ENCODE measurements at places on chromosomes 3 and 15. TPM values are rescaled to one million over a fixed set of nuclear protein-coding genes. Genes with fewer than 3 reads are reported as not detected.

GRCh38 chr3:194982472-194982871 lies 288.5 kb downstream of the XXYLT1 start:
- peaks cover 36% of the 10 kb centered on the region for H3K27me3 ChIP-seq
- H3K4me3 ChIP-seq: no peak overlapping the region
- no peak for DNase-seq
- no peaks in the 10 kb centered on the region for H3K4me1 ChIP-seq
- H3K27ac ChIP-seq: no peak overlapping the region
- no peaks in the 10 kb centered on the region for H3K36me3 ChIP-seq

AGBL1 gene
- 0.14 TPM for total RNA-seq

CEMIP gene
- 0.30 TPM for total RNA-seq

GRCh38 chr3:157097198-157097597 lies 62.7 kb downstream of the CCNL1 start:
- H3K36me3 ChIP-seq: no peaks in the 10 kb centered on the region
- no peaks in the 10 kb centered on the region for H3K27me3 ChIP-seq
- no peak for DNase-seq
- peaks cover 56% of the 10 kb centered on the region for H3K4me1 ChIP-seq

DNA sequence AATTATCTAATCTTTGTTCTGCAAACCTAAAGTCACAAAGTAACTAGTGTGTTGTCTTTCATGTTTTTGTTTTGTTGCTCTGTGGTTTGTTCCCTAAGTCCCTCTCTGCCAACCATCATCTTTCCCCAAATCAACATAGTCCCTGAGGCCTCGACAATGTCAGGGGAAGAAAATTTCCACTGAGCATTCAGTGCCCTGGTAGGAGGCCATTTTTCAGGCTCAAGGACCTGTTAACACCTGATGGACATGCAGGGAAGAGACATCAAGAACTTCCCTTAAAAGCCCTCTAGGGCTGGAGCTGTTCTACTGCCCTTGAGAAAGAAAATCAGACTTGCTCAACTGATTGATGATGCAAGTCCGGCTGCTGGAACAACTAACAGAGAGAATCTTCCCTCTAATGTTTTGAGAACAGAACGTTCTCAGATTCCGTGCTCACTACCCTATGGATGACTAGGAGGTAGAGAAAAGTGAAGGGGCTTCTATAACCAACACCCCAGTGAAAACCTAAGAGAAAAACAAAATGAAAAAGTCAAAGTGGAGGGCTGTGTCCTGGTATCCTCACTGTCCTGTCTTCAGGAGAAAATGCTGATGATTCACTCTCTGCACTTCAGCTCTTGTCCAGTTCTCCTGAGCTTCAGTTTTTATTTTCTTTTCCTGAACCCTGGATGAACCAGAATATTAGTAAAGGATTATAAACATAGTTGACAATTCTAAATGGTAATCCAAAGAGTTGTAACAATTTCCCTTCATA lies 373.1 kb downstream of the FOXP1 start:
- H3K4me1 ChIP-seq: peaks cover 34% of the 10 kb centered on the region
- H3K27me3 ChIP-seq: no peaks in the 10 kb centered on the region
- no peak overlapping the region for H3K4me3 ChIP-seq
- H3K36me3 ChIP-seq: peaks cover 11% of the 10 kb centered on the region

DUOX1 gene
- 0.37 TPM for total RNA-seq

MCTP2 gene
- total RNA-seq: 91.5 TPM

DNA sequence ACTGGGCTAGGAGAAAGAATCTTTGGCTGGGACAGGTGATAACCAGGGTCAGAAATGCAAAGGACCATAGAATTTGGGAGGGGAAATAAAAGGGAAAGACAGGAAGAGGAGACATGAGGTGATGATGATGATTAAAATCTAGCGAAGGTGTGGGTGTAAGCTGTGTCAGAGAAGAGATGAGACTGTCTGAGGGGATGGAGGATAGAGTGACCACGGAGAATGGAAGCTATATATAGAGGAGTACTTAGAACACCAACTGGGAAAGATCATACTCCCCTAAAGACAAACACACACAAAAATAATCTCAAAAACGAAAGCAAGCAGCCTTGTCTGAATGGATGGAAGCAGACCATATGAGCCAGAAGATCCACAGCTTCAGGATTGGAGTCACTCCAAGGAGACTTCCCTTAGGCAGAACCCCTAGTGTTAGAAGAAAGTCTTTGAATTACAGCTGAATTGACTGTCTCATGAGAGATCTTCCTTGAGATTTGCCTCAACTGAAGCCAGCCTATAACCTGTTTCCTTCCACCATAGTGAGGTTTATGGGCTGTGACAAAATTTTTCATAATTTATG lies 115.2 kb upstream of the DAZL start:
- no peak overlapping the region for H3K27ac ChIP-seq
- no peak for DNase-seq
- H3K36me3 ChIP-seq: no peaks in the 10 kb centered on the region
- H3K4me1 ChIP-seq: peaks cover 4% of the 10 kb centered on the region
- no peak overlapping the region for H3K4me3 ChIP-seq
- H3K27me3 ChIP-seq: no peaks in the 10 kb centered on the region

GOLGA8H gene
- total RNA-seq: 0.76 TPM

GADL1 gene
- total RNA-seq: not detected

- H3K27ac ChIP-seq: no peak overlapping the region
- H3K4me1 ChIP-seq: no peaks in the 10 kb centered on the region
- H3K27me3 ChIP-seq: no peaks in the 10 kb centered on the region
- H3K4me3 ChIP-seq: no peak overlapping the region
- DNase-seq: no peak
- H3K36me3 ChIP-seq: no peaks in the 10 kb centered on the region
Observed at GRCh38 chr15:86912661-86913060, 833.0 kb downstream of the AGBL1 start.

DNA sequence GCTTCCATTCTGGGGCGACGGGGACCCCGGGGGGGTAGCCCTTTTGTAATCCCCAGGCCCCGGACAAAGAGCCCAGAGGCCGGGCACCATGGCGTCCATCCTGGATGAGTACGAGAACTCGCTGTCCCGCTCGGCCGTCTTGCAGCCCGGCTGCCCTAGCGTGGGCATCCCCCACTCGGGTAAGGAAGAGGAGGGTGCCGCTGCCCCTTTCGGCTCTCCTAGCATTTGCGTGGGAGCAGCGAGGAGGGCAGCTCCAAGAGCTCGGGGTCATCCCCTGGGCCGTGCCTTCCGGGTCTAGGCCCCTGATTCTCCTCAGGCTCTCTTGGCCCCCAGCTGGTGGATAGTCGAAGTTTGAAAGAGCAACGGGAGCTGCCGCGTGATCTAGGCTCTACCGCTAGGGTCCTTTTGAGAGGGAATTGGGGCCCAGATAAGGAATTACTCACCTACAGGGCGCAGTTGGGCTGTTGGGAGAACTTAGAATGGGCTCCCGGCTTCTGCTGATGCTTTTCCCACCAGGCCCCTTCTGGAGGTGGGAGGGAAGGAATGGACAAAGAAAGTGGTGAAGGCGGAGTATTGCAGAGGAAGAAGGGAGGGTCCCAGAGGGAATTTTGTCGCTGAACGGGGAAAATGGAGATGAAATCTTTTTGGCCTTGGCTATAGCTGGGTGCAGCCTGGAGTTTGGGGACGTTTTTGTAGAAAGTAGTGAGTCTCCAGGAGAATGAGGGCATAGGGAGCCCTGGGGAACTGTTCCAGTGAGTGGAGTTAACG lies 615 bp downstream of the VPS18 start:
- peaks cover 1% of the 10 kb centered on the region for H3K27me3 ChIP-seq
- DNase-seq: peak; percentile 55
- peaks cover 24% of the 10 kb centered on the region for H3K36me3 ChIP-seq
- H3K4me1 ChIP-seq: peaks cover 20% of the 10 kb centered on the region
- peak overlapping the region; percentile 100 for H3K4me3 ChIP-seq

DNA sequence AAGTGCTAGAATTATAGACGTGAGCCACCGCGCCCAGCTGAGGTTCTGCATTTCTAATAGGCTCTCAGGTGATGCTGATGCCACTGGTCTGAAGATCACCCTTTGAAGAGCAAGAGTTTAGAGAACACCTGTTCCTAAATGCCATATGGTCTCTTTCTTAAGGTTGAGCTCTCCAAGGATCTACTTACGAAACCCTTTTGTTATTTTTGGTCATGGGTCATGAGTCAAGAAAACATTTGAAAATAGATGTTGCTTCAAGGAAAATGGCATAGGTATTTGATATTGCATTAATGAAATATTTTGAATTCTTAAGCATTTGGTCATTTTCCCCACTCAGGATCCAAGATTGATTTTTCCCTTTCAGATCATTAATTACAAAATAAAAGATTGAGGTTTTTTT lies 74.7 kb upstream of the SOX2 start:
- H3K4me3 ChIP-seq: no peak overlapping the region
- no peak for DNase-seq
- no peaks in the 10 kb centered on the region for H3K36me3 ChIP-seq
- H3K27ac ChIP-seq: no peak overlapping the region
- H3K4me1 ChIP-seq: no peaks in the 10 kb centered on the region

DNA sequence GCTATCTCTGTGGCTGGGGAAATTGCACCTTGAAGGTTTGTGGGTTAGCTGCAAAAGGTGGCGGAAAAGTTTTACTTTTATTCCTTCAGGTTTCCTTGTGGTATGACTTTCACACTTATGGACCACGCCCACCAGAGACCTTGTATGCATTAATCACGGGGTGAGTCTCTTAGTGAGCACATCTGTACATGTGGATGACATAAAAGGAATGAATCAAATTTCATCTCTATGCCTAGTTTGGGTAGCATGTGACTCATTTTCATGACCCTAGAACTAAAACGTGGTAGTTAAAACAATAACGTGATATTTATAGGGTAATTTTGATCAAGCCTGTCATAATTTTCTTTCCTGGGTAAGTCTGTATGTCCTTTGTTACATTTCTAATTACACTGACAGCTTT lies 141.7 kb downstream of the PDCD6IP start:
- no peaks in the 10 kb centered on the region for H3K36me3 ChIP-seq
- H3K4me1 ChIP-seq: peaks cover 7% of the 10 kb centered on the region
- no peak for DNase-seq
- H3K27ac ChIP-seq: no peak overlapping the region
- H3K27me3 ChIP-seq: peaks cover 16% of the 10 kb centered on the region

TGM5 gene
- 0.21 TPM for total RNA-seq

DNA sequence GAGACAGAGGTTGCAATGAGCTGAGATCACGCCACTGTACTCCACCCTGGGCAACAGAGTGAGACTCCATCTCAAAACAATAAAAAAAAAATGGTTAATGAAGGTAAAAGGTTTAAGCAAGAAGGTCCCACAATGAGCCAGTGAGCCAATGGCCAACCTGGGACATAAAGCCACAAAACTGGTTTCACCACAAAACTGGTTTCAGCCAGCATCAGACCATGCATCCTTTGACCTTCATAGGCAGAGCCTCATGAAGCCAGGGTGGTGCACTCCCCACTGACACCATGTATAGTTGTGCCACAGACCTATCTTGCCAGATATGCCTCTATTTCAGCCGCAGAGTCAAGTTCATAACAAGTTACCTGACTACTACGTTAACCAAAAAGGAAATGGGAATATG lies 41.9 kb downstream of the SCAP start:
- H3K4me1 ChIP-seq: peaks cover 6% of the 10 kb centered on the region
- no peaks in the 10 kb centered on the region for H3K27me3 ChIP-seq
- no peak overlapping the region for H3K27ac ChIP-seq
- no peak for DNase-seq
- no peak overlapping the region for H3K4me3 ChIP-seq
- peaks cover 33% of the 10 kb centered on the region for H3K36me3 ChIP-seq

EPHB1 gene
- total RNA-seq: 0.71 TPM

LRIG1 gene
- total RNA-seq: 47.9 TPM

- no peak overlapping the region for H3K27ac ChIP-seq
- H3K36me3 ChIP-seq: no peaks in the 10 kb centered on the region
- H3K4me1 ChIP-seq: peaks cover 4% of the 10 kb centered on the region
- H3K27me3 ChIP-seq: peaks cover 36% of the 10 kb centered on the region
- no peak for DNase-seq
Observed at GRCh38 chr3:125172346-125172745, 40.2 kb downstream of the SLC12A8 start.

DNA sequence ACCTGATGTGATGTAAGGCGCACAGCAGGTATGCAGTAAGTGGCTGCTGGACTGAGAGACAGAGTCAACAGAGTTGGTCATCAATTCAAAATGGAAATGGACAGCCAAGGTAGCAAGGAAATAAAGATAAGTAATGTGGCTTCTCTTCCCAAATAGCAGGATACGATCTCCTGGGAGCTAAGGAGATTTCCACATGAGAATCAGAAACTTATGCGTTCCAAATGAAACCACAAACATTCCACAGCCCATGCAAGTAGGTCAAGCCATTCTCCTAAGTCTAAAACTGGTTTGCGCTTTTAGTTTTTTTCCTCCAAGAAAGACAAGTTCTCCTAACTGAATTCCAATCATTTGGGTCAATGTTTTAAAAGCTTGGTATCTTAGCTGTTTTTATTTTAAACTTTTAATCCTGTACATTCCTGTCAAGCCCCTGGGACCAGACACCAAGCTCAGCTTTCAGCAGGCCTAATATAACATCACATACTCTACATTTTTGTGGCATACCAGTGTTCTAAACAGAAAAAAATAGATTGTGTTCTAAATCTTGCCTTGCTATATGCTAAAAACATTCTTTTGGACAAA lies 73.7 kb upstream of the TSPAN3 start:
- DNase-seq: no peak
- H3K27me3 ChIP-seq: no peaks in the 10 kb centered on the region
- peaks cover 16% of the 10 kb centered on the region for H3K36me3 ChIP-seq
- peaks cover 4% of the 10 kb centered on the region for H3K4me1 ChIP-seq

- H3K4me1 ChIP-seq: peaks cover 12% of the 10 kb centered on the region
- peak within 1 kb of the TSS; percentile 49 for H3K27ac ChIP-seq
- H3K4me3 ChIP-seq: peak within 1 kb of the TSS; percentile 87
- peak; percentile 43 for DNase-seq
Observed at GRCh38 chr3:9951962-9952805, at the start of gene PRRT3. Gene PRRT3 (minus strand): TSS chr3:9952408. CDS start chr3:9950115, 2,293 bp downstream.

DNA sequence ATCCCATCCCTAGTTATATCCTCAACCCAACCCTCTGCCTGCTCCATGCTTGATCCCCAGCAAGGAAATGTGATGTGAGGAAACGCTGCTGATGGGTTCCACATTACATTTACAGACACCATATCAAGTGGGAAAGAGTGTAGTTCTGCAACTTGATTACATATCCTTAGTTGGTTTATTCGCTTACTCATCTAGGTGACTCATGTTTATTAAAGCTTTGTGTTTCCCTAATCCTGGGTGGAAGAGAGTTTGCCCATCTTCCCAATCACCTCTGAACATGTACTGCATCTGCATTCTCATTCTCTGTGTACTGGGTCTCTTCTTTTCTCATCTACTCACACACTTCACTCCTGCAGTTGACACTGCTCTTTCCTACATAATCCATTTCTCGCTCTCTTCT lies 91.7 kb upstream of the PDZRN3 start:
- H3K4me3 ChIP-seq: no peak overlapping the region
- no peaks in the 10 kb centered on the region for H3K27me3 ChIP-seq
- no peaks in the 10 kb centered on the region for H3K4me1 ChIP-seq

FBXL22 gene
- total RNA-seq: 0.78 TPM

DNA sequence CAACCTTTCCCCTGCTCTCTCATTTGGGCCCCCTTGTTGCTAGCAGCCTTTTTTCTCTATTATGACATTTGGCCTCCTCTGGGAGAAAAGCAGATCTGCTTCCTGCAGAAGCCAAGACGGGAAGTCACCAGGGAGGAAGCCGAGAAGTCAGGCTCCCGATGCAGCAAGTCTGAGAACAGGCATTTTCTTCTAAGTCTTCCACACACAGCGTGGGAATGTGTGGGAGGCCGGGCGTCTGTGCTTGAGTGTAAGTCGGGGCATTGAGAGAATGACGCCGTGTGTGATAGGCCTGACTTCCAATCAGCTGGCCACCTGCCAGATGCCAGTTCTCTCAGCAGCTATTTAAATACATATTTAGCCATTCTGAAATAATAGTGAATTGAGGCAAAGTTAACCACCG lies 75.8 kb upstream of the FAM98B start:
- H3K27me3 ChIP-seq: peaks cover 15% of the 10 kb centered on the region
- H3K36me3 ChIP-seq: no peaks in the 10 kb centered on the region
- no peaks in the 10 kb centered on the region for H3K4me1 ChIP-seq
- no peak for DNase-seq
- H3K4me3 ChIP-seq: no peak overlapping the region
- no peak overlapping the region for H3K27ac ChIP-seq

All from activated T-helper 2 cell treated with anti-CD3 and anti-CD28 coated beads, Interferon-gamma antibody, Interleukin-2, Interleukin-4, amounts not matched to agents 10 μg/mL and 5 μg/mL and 100 μg/mL, durations not matched to agents 14 hours and 24 hours and 36 hours (primary cell).